ENCODE measurements at places on chromosomes 2 and 18. TPM values are rescaled to one million over a fixed set of nuclear protein-coding genes. Genes with fewer than 3 reads are reported as not detected.

- H3K27me3 ChIP-seq, result no peaks in the 10 kb centered on the region
- H3K4me1 ChIP-seq, result no peaks in the 10 kb centered on the region
- H3K36me3 ChIP-seq, result no peaks in the 10 kb centered on the region
- H3K4me3 ChIP-seq, result no peak overlapping the region
- H3K27ac ChIP-seq, result no peak overlapping the region
Measured at GRCh38 chr18:37874721-37875120, 309.1 kb upstream of the CELF4 start.

- DNase-seq, result no peak
- no peak overlapping the region for H3K4me3 ChIP-seq
- peaks cover 26% of the 10 kb centered on the region for H3K4me1 ChIP-seq
- peaks cover 15% of the 10 kb centered on the region for H3K27me3 ChIP-seq
- no peak overlapping the region for H3K27ac ChIP-seq
Measured at GRCh38 chr2:236972491-236973342, 113.0 kb upstream of the COPS8 start.

GRCh38 chr18:48342581-48342980 lies 66.6 kb downstream of the ZBTB7C start:
- H3K4me3 ChIP-seq, result no peak overlapping the region
- H3K27ac ChIP-seq, result no peak overlapping the region
- H3K36me3 ChIP-seq, result no peaks in the 10 kb centered on the region
- no peaks in the 10 kb centered on the region for H3K4me1 ChIP-seq

The ZNF396 gene
- not detected for total RNA-seq

All from T-cell (primary cell).